ENCODE measurements at places on chromosomes 5 and 9.

GRCh38 chr9:136532799-136533774, 12.8 kb downstream of the NOTCH1 start:
- DNase-seq, result peak; percentile 47

DNA sequence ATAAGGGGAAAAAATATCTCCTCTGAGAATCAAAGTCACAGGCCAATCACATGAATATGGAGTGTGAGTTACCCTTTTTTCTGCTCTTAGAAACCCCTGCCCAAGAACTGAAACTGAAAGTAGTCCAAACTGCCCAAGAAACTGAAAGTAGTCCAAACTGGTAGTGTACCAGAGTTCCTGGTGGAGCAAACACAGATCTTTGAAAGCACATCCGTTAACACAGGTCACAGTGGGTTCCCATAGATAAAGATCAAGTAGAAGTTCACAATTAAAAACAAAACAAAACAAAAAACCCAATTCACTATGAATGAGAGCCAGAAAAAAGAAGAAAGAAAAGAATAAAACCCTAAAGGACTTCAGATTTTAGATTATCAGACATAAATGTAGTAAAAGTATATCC, 332.4 kb upstream of the EFNA5 start:
- DNase-seq, result no peak

DNA sequence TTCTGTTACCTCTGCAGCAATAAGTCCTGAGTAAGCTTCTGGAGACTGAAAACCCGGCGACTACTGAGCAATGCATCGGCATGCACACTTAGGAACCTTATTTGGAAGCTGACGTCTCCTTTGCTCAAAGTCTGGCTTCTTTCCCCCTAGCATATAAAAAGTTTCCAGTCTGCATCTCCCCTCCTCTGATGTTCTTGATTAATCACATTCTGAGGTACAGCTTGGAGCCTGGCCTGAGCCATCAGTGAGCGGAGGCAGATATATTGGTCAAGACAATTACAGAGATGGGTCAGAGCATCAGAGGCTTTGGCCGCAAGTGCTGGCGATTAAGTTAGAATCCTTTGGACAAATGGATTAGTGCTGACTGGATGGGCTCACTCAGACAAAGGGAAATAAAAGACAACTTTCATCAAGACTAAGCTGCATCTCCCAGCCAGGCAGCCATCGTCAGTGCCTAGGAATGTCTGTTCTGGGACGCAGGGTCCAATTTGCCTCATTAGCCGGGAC, 140.7 kb downstream of the MTX3 start:
- no peak for DNase-seq

GRCh38 chr5:143174714-143175398, 228.6 kb downstream of the NR3C1 start:
- no peak for DNase-seq

GRCh38 chr9:109349421-109349846, 28.6 kb upstream of the EPB41L4B start:
- DNase-seq, result no peak

DNA sequence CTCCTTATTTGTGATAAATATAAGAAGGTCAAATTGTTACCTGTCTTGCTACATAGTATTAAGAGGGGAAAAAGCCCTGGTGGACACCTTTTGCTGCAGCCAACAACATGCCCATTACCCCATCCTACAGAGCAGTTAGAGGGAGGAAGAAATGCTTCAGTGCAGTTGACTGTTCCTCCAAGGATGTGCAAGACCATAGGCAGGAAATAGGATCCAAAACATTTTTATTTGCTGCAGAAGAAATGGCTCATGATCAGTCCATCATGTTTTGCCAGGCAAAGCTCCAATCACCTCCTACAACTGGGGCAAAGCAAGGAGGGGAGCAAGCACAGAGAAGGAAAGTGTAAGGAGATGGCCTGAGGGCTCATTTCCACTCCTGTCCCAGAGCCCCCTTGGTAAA, 399.1 kb upstream of the PIK3R1 start:
- DNase-seq, result no peak

Data from stimulated activated CD8-positive, alpha-beta memory T cell treated with anti-CD3 and anti-CD28 coated beads, Interleukin-4, amount 100 ng/mL, for 1 hour (primary cell).